NCI-H2029 (cell line): ENCODE measurements at places on chromosomes 1 and 21.

DNA sequence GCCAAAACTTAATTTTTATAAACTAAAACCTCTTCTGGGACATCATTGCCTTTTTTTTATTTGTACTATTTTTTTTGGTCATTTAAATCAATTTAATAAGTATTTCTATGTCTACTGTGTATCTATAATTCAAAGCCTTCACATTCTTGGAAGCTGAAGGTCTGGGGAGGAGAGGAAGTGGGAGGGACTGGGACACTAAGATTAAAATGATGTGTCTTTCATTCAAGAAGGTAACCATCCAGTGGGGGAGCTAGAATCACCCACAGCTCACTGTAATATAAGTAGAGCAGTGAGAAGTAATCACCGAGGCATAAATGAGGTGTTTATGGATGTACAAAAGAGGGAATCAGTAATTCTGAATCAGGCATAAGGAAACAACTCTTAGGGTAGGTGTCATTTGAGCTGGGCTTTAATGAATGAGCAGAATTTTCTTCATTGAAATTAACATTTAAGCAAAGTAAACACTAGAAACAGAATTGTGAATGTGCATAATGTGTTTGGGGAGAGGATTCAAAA is 52.8 kb downstream of the PTGER3 start:
- no peak for DNase-seq

GRCh38 chr1:109351457-109351856 is 44.6 kb upstream of the MYBPHL start:
- peak; percentile 14 for DNase-seq

- no peak for DNase-seq
Observed at GRCh38 chr1:152335399-152335798, 10.4 kb upstream of the FLG start.

DNA sequence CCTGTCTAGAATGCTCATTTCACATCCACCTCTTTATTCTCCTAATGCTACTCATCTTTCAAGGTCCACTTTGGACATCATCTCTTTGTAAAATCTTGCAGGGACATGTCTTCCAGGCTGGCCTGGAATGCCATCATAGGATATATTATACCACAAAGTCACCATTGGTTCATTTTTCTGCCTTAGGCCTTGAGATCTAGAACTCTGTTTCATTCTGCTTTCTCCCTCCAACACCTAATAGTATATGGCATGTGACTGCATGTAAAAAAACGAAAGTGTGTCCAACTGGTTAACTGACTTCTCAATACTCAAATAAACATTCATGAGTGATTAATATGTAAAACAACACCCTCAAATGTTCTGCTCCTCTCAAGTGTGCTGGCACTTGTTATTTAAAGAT is 84.1 kb downstream of the RGS2 start:
- no peak for DNase-seq

- no peak for DNase-seq
Observed at GRCh38 chr1:232695621-232696385, 65.9 kb upstream of the SIPA1L2 start.

DNA sequence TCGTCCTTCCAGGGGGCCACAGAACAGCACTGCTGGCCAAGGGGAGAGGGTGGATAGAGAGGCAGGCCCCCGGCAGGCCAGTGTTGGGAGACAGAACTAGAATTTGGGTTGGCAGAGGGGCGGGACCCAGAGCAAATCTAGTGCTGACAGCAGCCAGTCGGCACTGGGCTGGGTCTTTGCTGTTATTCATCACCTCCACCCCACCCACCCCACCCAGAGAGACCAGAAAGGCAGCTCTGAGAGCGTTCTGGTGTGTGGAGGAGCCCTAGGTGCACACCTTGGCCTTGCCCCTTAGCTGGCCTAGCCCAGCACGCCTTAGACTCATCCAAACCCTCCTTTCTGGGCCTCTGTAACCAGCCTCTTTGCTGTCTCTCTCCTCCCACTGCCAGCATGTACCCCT is 6.4 kb upstream of the PKP1 start:
- no peak for DNase-seq

- no peak for DNase-seq
Observed at GRCh38 chr21:43758111-43758641, 17.9 kb downstream of the CSTB start.

- no peak for DNase-seq
Observed at GRCh38 chr1:111195002-111195684, 5.3 kb downstream of the DENND2D start.

DNA sequence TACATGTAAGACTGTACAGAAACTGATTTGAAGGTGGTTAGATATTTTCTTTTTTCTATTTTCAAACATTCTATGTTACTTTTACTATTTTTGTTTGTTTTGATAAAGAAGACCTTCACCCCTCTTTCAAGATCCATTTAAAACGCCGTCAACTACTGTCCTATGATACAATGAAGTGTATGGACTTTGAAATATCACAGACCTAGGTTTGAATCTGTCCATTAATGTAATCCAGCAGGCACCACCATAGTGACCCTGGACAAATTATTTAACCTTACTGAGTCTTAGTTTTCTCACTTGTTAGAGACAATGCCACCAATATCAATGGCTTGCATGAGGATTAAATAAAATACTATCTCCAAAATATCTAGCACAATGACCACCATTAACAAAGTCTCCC is 2.0 kb downstream of the FRRS1 start:
- DNase-seq, result no peak

DNA sequence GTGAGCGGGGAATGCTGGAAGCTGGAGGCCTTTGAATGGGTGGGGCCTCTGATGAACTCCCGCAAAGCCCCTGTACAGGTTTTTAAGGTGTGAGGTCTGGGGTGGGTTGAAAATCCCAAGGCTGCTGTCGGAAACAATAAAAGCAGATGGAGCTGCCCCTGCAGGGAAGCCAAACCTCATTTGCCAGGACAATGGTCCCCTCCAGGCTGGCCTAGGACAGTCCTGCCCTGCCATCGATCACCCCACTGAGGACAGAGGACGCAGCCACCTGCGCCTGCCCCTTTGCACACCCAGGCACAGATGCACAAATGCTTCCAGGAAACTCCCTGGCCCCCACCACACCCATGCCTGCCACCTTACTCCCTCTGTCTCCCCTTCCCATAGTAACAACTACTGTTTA is 4.4 kb downstream of the DRAXIN start:
- DNase-seq, result no peak

DNA sequence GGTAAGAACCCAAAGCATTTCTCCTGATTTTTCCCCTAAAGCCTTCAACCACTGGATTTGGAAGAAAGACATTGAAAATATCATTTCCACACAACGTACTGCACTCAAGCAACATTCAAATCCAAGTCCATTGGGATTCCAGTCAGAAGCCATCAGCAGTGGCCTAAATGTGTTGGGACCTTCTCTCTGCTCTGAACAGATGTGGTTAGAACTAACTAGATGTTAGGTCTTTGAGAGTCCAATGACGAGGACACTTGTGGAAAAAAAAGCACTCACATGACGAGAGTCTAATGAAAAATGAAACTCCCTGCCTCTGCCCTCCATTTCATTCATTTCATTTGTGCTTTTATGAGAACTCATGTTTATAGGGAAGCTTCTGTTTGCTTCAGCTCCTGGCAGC is 382.3 kb downstream of the SIPA1L2 start:
- DNase-seq, result no peak

DNA sequence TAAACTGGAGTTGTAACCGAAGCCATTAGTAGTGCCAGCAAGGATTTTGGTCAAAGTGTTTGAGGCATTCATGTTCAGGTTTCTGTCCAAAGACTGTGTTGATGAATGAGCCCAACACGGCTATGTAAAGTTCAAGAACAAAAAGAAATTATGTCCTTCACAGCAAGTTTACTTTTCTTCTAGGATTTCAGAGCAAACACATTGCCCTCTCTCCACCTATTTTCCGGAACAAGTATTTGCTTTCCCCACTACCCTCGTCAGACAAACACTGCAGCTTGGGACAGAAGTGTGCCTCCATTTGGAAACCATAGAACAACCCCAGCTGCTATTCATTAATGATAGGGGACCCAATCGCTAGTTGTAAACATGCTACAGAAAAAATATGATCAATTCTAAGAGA is 151.4 kb upstream of the C1orf105 start:
- no peak for DNase-seq

DNA sequence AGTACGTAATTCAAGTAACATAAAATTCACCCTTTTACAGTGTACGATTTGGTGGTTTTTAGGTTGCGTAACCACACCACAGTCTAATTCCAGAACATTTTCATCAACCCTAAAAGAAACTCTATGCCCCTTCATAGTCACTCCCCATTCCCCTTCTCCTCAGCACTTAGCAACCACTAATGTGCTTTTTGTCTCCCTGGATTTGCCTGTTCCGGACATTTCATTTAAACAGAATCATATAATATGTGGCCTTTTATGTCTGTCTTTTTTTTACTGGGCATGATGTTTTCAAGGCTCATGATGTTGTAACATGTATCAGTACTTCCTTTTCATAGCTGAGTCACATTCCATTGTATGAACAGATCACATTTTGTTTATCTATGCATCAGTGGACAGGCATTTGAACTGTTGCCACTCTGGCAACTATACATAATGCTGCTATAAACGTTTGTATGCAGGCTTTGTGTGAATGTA is 20.8 kb downstream of the OBSCN start:
- DNase-seq, result no peak

GRCh38 chr21:37568916-37569315 is 202.3 kb downstream of the DYRK1A start:
- DNase-seq, result no peak

DNA sequence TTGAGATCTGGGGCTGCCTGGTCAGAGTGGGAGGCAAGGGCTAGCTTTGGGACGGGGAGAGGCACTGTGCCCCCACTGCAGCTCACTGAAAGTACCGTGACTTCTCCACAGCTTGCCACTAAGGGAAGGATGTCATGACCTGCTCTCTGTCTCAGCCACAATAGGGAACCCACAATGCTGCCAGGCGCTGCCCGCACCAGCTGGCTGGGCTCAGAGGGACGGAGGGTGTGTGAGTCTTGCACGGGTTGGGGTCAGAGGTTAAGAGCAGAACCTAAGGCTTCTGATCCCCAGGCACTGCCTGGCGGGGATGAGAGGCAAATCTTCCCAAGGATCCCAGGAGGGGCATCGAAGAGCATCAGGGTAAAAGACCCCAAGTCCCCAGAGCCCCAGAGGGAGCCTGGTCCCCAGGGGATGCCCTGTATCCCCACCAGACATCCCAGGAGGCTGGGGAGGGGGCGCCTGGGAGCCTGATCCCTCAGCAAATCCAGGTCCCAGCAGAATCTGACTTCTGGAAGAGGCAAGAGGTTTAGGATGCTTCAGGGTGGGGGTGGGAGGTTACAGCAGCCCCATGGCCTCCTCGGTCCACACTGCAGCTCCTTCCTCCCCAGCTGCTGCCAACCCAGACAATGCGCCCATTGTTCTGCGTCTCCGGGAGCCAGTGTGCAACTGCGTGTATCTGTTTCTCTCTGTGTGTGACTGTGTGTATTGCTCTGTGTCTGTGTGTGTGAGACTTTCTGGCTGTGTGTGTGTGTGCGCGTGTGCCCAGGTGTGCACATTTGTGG is 2.0 kb upstream of the MARCKSL1 start:
- DNase-seq, result no peak

- no peak for DNase-seq
Observed at GRCh38 chr1:17891205-17892110, 136.3 kb downstream of the ACTL8 start.

DNA sequence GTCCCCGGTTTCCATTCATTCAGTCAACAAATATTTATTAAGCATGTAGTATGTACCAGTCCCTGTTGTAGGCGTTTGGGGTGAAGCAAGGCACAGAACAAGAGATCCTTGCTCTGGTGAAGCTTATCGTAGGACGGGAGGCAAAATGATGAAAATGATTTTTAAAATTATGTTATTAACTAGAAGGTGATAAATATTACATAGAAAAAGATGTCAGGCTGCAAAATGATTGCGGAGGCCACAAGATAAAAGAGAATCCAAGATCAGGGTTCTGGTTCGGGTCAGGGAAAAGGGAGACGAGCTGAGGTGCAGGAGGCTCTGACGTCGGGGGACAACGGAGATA is 602 bp upstream of the CGN start:
- no peak for DNase-seq

GRCh38 chr1:235442788-235443429 is 61.3 kb downstream of the B3GALNT2 start:
- DNase-seq, result no peak

DNA sequence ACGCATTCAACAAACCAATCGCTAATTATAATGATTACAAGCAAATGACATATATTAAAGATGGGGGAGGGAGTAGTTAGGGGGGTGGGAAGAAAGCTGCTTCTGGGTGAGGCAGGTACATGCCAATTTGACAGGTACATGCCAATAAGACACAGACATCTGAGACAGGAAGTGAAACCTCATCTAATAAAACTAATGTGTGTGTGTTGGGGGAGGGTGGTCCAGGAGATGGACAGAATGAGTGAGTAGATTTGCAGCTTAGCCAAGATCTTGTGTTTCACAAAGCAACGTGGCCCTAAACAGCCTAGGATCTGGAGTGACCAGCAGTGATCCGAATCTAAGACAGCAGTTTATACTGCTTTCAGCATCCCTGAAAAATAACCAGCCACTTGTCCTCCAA is 10.8 kb downstream of the CFAP45 start:
- DNase-seq, result no peak

DNA sequence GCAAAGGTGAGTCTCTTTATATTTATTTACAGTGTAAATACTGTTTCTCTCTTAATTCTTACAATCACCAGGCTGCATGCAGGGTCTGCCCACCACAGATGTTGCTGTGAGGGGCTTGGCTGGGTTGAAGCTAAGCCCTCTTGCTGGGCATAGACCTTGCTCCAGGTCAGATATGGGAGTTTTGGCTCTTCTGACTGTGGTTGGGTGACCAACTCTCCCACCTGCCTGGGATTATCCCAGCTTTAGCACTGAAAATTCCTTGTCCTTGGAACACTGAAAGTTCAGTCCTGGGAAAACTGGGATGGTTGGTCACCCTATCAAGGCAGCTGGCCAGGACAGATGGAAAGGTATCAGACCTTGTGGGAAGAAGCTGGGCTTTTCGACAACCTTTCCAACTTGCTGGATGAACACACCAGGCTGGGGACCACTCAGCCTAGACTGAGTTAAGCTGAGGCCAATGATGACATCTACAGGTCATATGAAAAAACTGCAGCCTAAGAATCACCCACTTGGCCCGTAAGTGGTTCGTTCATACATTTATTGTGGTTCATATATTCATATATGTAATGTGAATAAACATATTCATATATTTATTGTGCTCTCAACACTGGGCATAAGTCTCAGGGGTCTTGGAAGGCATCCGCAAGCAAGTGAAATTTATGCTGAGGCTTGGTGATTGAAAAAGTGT is 26.6 kb upstream of the HPDL start:
- peak; percentile 92 for DNase-seq
